Tracheal epithelial cell (primary cell): ENCODE measurements at places on chromosomes 7 and 10. TPM values are rescaled to one million over a fixed set of nuclear protein-coding genes. Genes with fewer than 3 reads are reported as not detected.

Gene WAC
- 36.1 and 43.7 TPM in 2 replicates for total RNA-seq

Gene UTF1
- not detected in 2 replicates for total RNA-seq

Gene GALNT17
- not detected in 2 replicates for total RNA-seq

Gene C10orf71
- total RNA-seq, result not detected in 2 replicates

Gene SUN3
- total RNA-seq, result not detected in 2 replicates

Gene CTNNA3
- under 0.01 TPM in 1 of 2 replicates, not detected in the other for total RNA-seq

Gene FAM170B
- not detected in 2 replicates for total RNA-seq

Gene CADPS2
- total RNA-seq, result 4.0 and 8.2 TPM in 2 replicates

Gene HTRA1
- total RNA-seq, result 108 and 121 TPM in 2 replicates

Gene TRIP6
- total RNA-seq, result 69.6 and 75.5 TPM in 2 replicates

Gene AKR1C8
- not detected in 2 replicates for total RNA-seq

Gene OR2AE1
- not detected in 2 replicates for total RNA-seq

Gene TLX1
- under 0.01 TPM in 1 of 2 replicates, not detected in the other for total RNA-seq

Gene SPDYE18
- not detected in 2 replicates for total RNA-seq

Gene AGR3
- total RNA-seq, result not detected in 2 replicates

Gene ZFAND2A
- total RNA-seq, result 14.9 and 37.5 TPM in 2 replicates

Gene KCNMA1
- 11.1 and 16.8 TPM in 2 replicates for total RNA-seq

Gene PLEKHS1
- total RNA-seq, result under 0.01 TPM in 2 replicates

Gene TMEM176B
- not detected in 2 replicates for total RNA-seq

Gene KCTD7
- 2.4 and 3.0 TPM in 2 replicates for total RNA-seq

Gene SFTPA1
- not detected in 2 replicates for total RNA-seq

Gene KNDC1
- total RNA-seq, result under 0.01 and 0.21 TPM in 2 replicates
